ENCODE measurements at places on chromosomes 13 and 19.
A peak's percentile ranks its signal among the peaks of the same experiment; 100 is the strongest.

DNA sequence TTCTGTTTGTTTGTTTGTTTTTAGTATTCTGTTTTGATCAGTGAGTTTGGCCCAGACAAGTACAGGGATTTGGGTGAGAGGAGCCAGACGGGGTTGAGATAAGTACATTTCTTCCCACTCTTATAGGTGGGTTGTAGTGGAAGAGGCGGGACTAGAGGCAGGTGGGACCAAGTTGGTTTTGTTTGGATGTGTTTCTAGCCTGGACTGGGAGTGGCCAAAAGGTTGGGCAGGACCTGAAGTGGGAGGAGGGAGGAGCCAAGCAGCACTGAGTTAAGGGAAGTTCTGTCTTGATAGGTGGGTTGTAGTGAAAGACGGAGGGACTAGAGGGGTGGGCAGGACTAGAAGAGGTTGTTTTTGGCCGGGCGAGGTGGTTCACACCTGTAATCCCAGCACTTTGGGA lies 9.0 kb downstream of the DNASE2 start:
- no peak for DNase-seq

GRCh38 chr13:98181111-98181815 lies 4.2 kb upstream of the RNF113B start:
- DNase-seq, result no peak

DNA sequence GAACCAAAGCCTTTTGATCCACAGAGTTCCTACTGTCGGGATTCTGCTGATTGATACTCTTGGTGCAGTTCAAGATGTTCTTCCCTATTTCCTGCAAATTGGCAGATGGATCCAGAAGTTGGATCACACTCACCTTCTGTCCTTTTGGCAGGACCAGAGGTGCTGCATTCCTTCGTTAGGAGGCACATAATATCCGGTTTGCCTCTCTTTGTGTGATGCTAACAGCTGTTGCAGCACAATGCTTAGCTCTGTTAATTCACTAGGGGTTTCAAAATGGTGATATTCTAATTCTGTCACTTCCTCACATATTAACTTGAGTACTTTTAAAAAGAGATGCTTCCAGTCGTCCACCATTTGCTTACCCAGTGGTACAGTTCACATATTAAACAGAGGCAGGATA lies 15.2 kb upstream of the CHST8 start:
- no peak for DNase-seq

DNA sequence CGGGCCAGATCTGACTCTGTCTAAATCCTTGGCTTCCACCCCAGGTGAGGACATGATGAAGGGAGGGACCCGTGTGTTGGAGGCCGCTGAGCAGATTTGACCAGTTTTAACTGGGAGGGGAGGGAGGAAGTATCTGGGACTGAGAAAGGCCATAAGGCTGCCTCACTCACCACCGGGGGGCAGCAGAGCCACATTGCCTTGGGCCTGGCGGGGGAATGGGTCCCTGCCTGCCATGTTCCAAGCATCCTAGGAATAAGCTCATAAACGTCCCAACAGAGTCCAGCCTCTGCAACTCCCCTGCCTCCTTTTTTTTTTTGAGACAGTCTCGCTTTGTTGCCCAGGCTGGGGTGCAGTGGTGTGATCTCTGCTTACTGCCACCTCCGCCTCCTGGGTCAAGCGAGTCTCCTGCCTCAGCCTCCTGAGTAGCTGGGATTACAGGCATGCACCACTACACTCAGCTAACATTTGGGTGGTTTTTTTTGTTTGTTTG lies 15.5 kb downstream of the MAST3 start:
- peak; percentile 83 for DNase-seq

GRCh38 chr13:46039411-46040182 lies 12.9 kb downstream of the ZC3H13 start:
- DNase-seq, result no peak

DNA sequence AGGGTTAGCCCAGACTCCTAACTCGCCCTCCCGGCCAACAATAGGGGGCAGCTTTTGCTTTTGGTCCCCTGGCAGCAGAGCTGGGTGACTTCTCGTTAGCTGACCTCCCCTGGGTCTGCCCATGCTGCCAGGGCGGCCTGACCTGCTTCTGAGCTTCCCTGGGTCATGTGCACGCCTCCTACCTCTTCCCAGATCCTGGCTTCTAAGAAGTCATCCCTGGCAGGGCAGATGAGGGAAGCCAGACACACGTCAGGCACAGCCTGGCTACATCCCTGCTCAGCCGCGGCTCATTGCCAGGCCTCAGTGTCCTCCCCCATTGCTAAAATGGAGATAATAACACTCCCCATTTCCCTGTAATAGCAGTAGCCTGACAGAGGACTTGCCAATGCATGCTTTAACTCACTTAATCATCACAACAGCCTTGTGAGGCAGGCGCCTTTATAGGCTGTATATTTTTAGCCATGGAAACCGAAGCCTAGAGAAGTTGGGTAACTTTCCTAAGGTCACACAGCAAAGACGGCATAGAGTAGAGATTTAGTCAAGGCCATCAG lies 2.1 kb downstream of the KCNK6 start:
- no peak for DNase-seq

- DNase-seq, result no peak
Measured at GRCh38 chr13:58804832-58805231, 1173.3 kb downstream of the PCDH17 start.

GRCh38 chr19:57350877-57351805 lies at the start of gene ZNF304:
ZNF304 (plus strand) TSS chr19:57351271; CDS start chr19:57351665, 394 bp downstream.
- DNase-seq, result peak; percentile 84

DNA sequence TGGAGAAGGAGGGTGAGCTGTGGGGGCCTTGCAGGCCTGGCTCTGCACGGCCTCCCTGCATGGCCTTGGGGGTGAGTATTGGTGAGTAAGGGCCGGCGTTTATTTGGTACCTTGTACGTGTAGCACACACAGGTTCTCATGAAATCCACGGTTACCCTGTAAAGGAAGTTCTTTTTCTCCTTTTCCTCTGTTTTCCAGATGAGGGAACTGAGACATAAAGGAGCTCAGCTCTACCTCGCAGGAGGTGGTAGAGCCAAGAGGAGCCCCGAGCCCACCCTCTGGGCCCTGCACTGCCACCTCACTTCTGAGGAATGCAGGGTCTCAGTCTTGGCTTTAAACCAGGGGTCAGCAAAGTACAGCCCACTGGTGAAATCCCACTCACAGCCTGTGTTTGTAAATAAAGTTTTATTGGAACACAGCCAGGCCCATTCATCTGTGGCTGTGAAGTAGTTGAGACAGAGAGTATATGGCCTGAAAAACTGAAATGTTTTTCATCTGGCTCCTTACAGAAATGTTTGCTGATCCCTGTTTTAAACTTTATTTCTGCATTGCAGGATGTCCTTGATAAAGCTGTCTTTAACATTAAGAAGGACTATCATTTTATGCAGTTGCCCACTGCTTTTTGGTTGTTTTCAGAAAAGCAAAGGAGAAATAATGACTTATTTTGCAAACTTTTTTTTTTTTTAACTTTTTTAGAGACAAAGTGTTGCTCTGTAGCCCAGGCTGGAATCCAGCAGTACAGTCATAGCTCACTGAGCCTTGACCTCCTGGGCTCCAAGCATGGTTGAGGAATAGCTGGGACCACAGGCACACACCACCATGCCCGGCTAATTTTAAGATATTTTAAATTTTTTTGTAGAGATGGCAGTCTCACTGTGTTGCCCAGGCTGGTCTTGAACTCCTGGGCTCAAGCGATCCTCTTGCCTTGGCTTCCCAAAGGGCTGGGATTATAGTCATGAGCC lies 6.4 kb downstream of the EPN1 start:
- DNase-seq, result no peak

GRCh38 chr13:87810391-87810801 lies 139.2 kb downstream of the SLITRK5 start:
- no peak for DNase-seq

- DNase-seq, result no peak
Measured at GRCh38 chr19:55471266-55471665, 5.2 kb upstream of the ZNF628 start.

GRCh38 chr19:10998045-10998533 lies 37.3 kb downstream of the SMARCA4 start:
- no peak for DNase-seq

- no peak for DNase-seq
Measured at GRCh38 chr13:113090806-113091205, 14.8 kb upstream of the F7 start.

- no peak for DNase-seq
Measured at GRCh38 chr13:104953588-104953987, 1581.9 kb downstream of the EFNB2 start.

DNA sequence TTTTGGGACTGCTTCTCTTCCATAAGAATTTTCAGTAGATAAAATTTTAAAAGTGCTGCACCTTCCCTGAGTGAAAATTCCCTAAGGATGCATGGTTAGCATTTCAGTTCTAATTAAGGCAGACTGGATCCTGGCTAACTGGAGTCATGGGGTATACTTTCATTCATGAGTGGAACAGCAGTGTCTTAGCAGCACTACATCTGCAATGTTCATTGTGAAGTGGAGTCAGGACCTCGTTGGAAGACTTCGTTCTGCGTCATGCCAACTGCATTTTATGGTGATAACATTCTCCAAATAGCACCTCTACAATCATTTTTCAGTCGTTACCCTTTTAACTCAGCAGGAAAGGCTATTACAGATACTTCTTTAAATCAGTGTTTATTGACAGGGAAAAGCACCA lies 25.5 kb downstream of the PHF11 start:
- no peak for DNase-seq

DNA sequence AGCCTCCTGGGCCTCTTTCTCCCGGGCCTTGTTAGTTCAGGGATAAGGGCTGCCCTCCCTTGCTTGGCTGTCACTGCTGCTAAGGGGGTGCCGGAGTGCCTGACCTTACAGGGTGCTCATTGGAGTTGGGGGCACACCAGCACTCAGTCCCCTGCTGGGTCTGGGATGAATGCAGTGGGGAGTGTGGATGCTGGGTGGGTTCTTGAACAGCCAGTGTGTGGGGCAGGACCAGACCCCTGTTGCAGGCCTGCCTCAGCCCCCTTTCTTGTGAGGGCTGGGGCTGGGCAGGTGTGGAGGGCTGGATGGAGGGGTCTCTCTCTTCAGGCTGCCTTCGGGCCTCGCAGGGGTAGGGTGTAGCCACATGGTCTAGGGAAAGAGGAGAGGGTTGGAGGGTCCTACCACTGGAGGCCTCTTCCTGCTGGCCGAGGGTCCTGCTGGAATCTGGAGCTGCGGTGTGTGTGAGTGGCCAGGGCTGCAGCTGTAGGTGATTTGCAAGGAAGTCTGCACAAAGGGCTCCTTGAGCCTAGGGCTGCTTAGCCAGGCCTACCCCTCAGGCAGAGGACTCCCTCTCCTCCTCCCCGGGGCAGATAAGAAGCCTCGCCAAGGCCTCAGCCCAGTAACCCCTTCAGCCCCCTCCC lies 3.2 kb downstream of the CEBPA start:
- no peak for DNase-seq

DNA sequence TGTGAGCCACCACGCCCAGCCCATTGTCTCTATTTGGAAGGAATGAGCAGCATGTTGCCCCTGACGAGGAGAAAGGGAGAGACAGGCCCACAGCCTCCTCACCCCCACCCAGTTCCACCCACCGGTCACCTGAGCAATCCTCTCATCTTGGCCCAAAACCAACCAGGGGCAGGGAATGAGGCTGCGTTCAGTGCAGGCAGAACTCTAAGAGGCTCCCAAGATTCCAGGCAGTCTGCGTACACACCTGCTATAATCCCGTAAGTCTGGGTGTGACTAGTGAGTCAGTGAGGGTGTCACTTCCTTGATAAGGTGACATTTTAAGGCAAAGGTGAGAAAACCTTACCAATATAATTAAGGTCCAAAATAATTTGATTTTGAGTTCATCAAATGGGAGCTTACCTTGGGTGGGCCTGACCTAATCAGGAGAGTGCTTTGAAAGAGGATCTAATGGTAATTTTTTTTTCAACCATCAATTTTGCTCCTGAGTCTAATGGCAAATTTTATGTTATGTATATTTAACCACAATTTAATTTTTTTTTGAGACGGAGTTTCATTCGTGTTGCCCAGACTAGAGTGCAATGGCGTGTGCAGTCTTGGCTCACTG lies 26.9 kb upstream of the KLF2 start:
- DNase-seq, result no peak

DNA sequence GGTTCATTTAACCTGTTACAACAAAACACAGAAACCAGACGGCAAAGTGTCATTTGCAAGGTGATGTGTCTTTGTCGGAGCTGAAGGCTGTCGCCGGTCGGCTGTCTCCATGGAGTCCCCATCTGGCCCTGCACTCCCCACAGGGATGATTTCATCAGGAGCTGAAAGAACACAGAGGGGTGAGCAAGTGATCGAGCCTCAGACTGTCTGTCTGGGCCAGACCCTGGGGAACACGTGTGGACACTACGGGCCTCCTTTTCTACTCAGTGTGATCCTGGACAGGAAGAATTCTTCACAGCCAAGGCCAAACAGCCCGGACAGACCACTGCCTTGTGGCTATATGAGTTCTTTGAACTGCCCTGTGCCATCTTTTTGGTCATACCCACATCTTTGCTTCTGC lies 85.1 kb downstream of the RNASEH2B start:
- DNase-seq, result no peak

- DNase-seq, result no peak
Measured at GRCh38 chr13:92218615-92219014, 820.2 kb downstream of the GPC5 start.

DNA sequence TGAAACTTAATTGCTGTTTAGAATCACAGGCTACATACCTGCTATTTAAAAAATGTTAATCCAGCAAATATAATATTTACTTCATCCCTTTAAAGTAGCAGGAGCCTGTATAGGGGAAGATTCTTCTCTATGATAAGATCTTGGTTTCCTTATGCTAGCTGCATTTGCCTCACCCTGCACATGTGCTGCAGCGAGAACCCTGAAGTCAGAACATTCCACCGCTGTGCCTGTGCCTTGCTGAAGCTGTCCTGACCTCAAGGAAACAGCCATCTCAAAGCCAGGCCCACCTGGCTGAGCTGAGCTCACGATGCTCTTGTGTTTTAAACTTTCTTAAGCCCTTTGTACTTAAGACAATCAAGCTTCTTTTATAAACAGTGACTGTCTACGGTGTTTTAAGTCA lies 355.0 kb upstream of the PCDH20 start:
- DNase-seq, result no peak

DNA sequence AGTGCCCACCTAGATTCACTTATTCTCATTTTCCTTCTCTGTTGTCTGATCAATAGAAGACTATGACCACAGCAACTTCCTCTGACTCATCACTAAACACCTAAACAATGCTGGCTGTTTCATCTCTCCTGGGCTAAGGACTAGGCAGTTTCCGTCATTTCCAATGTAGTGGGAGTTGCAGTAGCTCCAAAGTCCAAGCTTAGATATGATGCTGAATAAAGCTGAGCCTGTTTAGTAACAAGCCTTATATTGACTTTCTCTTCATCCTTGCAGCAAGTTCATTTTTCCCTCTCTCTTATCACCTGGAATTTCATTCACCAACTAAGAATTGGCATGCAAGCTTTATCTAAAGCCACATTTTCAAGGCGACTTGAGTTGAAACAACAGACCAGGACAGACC lies 53.5 kb upstream of the PCDH9 start:
- DNase-seq, result no peak

DNA sequence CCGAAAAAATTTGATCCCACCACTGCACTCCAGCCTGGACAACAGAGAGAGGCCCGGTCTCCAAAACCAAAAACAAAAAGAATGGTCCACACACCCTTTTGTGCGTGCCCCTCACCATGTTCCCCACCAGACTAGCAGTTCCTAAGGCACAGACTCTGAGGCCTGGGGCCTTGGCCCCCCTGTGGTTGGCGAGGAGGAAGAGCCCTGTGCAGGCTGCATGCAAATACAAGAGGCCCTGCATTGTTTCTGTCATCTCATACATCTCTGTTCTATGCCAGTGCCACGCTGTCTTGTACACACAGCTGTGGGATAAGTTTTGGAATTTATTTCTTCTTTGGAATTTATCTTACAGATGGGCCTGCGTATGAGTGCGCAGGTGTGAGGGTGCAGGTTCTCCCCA lies 4.7 kb upstream of the YJEFN3 start:
- no peak for DNase-seq

GRCh38 chr13:110981379-110981778 lies 66.5 kb upstream of the ANKRD10 start:
- DNase-seq, result no peak

Data from CD4-positive, alpha-beta T cell treated with Interleukin-15 for 4 hours (primary cell).